GM04503 (cell line): ENCODE measurements at places on chromosomes 11 and 22.

DNA sequence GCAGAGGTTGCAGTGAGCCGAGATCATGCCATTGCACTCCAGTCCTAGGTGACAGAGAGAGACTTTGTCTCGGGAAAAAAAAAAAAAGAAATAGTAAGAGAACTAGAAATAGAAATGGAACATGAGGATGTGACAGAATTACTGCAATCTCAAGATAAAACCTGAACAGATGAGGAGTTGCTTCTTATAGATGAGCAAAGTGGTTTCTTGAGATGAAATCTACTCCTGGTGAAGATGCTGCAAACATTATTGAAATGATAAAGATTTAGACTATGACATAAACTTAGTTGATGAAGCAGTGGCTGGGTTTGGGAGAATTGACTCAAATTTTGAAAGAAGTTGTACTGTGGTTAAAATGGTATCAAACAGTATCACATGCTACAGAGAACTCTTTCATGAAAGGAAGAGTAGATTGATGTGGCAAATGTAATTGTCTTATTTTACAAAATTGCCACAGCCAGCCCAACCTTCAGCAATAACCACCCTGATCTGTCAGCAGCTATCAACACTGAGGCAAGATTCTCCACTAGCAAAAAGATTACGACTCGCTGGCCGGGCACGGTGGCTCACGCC is 13.7 kb downstream of the XNDC1N start:
- DNase-seq: no peak

- DNase-seq: no peak
Observed at GRCh38 chr11:77029829-77030228, 4.4 kb upstream of the B3GNT6 start.

- peak; percentile 61 for DNase-seq
Observed at GRCh38 chr11:1760351-1761109, 3.2 kb downstream of the CTSD start.

GRCh38 chr11:118714816-118715215 is 35.4 kb upstream of the TREH start:
- no peak for DNase-seq

DNA sequence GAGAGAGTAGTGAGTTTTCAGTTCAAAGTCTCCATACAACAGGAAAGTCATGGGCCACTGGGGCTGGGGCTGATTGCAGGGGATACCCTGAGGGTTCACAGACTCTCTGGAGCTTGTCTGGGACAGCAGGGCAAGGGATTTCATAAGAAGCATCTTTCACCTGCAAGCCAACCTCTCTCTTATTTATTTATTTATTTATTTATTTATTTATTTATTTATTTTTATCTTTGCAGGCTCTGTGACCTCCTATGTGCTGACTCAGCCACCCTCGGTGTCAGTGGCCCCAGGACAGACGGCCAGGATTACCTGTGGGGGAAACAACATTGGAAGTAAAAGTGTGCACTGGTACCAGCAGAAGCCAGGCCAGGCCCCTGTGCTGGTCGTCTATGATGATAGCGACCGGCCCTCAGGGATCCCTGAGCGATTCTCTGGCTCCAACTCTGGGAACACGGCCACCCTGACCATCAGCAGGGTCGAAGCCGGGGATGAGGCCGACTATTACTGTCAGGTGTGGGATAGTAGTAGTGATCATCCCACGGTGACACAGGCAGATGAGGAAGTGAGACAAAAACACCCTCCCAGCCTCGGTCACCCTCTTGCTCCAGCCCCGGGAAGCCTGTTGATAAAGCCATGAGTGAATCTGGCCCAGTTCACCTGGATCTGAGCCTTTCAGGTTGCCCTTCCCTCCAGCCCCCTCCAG is 68.4 kb downstream of the GGTLC2 start:
- DNase-seq: no peak

- no peak for DNase-seq
Observed at GRCh38 chr11:122524898-122525297, 130.6 kb upstream of the UBASH3B start.

- DNase-seq: no peak
Observed at GRCh38 chr11:113629562-113629961, 76.5 kb downstream of the TMPRSS5 start.

GRCh38 chr11:117814766-117815261 is 9.7 kb downstream of the FXYD2 start:
- DNase-seq: no peak

- DNase-seq: peak; percentile 32
Observed at GRCh38 chr22:27776650-27776958, 25.0 kb downstream of the MN1 start.

DNA sequence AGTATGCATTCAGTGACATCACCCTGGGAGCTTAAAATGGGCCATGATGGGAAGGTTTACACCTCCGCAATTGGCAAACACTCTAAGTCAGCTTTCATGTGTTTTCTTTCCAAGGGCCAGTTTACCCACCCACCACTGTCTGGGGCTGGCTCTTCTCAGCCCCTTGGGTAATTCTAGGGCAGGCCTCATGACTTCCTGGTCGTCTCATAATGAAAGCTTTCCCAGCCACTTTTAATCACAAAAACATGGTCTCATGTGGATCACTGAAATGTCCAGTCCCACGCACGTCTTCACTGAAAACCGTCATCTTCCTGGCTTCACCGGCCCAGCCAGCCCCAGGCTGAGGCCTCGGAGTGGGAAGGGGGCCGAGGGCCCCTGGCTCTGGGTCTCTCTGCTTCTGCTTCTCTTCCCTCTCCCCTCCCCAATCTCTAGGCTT is 58.5 kb upstream of the ANO1 start:
- no peak for DNase-seq

GRCh38 chr11:117960406-117960805 is 25.8 kb upstream of the IL10RA start:
- DNase-seq: no peak

DNA sequence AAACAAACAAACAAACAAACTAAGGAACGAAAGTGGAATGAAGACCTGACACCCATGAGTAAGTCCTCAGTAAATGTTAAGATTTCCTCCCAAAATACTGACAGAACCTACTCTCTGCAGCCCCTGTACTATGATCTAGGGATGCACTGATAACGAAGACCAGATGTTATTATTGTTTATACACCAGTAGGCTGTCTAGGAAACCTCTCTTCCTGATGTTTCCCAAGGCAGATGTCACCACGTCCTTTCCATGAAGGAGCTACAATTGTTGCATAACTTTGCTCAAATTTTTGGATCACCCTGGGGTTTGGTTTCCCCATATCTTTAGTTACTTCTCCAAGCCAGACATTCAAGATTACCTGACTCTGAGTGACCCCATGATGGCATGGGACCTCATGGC is 340.7 kb downstream of the MIAT start:
- DNase-seq: peak; percentile 5

GRCh38 chr22:40210818-40211217 is 33.1 kb downstream of the TNRC6B start:
- DNase-seq: no peak

DNA sequence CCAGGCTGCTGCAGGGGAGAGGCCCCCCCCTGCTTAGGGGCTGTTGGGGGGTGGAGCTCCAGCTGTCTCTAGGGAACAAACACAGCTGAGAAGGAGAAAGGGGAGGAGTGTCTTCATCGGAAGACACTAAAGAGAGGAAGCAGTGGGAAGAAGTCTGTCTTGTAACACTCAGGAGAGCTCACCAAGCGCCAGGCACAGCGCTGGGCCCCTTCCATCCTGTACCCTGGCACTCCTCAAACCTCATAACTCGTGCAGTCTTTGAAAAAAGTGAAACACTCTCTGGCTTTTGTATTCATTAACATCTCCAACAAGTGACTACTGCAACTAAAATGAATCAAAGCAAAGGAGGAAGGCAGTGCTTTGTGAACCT is 67.4 kb upstream of the PRDM11 start:
- DNase-seq: no peak

- peak; percentile 41 for DNase-seq
Observed at GRCh38 chr11:103682318-103683184, 353.9 kb upstream of the DDI1 start.

GRCh38 chr11:30344085-30344484 is 21.2 kb downstream of the ARL14EP start:
- DNase-seq: no peak

DNA sequence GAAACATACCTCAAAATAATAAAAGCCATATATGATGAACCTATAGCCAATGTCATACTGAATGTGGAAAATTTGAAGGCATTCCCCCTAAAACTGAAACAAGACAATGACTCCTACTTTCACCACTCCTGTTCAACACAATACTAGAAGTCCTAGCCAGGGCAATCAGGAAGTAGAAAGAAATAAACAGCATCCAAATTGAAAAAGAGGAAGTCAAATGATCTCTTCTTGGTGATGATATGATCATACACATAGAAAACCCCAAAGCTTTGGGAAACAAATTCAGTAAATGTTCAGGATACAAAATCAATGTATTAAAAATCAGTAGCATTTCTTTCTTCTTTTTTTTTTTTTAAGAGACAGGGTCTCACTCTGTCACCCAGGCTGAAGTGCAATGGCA is 109.9 kb downstream of the DLG2 start:
- no peak for DNase-seq

DNA sequence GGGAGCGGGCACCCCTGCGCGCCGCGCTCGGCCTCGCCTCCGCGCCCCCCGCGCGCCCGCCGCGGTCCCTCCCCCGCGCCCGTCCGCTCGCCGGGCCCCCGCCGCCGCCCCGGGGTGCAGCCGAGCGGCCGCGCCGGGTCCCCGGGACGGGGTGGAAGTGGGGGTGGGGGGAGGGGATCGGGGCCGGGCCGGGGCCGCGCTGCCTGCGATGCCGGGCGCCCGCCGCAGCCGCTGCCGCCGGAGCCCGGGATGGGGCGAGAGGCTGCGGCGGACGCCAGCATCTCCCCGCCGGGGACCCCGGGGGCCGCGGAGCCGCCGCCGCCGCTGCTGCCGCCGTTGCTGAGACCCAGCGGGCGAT is 365 bp downstream of the MGAT3 start:
- no peak for DNase-seq

GRCh38 chr11:86812322-86812670 is 12.0 kb downstream of the PRSS23 start:
- no peak for DNase-seq

GRCh38 chr22:31148953-31149627 is 8.8 kb upstream of the PLA2G3 start:
- DNase-seq: no peak

DNA sequence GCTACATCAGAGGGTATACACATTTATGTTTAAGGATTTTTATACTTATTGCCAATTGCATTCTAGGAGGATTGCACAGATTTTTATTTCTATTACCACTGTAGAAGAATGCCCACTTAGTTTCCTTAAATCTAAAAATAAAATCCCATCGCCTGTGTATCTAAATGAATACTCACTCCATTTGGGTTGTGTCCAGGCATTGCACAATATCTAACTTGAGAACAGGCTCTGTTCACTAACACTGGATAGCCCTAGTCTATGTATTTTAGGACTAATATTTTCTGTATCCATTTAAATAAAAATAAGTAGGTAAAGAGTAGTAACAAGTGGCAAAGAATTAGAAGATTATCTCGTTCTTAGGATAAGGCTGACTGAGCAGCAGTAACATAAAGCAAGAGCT is 4.1 kb downstream of the C11orf52 start:
- no peak for DNase-seq

GRCh38 chr11:92480499-92480898 is 255.9 kb downstream of the FAT3 start:
- DNase-seq: peak; percentile 1

GRCh38 chr22:43235445-43236409 is 48.8 kb upstream of the TTLL12 start:
- DNase-seq: no peak

DNA sequence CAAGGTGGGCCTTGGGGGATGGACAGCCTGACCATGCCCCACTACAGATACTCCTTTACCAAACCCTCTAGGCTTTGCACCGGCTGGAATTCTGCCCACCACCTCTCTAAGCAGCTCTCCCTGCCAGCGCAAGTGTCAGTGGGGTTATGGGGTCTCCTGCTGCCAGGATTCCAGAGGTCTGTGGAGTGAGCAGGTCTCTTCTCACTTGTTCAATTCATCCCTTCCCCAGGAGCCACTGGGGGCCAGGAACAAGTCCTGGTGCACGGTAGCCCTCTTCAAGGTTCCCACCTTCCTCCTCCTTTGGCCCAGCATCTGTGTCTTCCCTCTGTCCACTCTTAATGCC is 30.5 kb downstream of the CCDC15 start:
- DNase-seq: no peak

GRCh38 chr11:131906963-131907362 is 536.5 kb downstream of the NTM start:
- no peak for DNase-seq

DNA sequence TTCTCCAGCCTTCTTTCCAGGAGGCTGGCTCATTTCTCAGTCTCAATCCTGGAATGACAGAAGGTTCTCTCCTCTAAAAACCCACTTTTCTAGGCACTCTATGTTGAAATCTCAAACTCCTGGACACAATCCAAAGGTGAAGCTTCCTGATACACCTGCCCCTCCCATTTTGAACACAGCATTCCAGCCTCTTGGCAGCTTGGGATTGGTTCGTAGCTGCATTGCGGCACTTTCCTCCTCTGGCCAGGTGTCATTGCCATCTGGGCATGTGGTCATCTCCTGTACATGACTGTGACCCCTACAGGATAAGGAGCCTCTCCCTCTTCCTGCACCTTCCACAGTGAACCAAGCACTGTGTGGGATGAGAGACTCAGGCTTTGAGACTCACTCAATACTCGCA is 230.2 kb upstream of the B3GAT1 start:
- DNase-seq: no peak

DNA sequence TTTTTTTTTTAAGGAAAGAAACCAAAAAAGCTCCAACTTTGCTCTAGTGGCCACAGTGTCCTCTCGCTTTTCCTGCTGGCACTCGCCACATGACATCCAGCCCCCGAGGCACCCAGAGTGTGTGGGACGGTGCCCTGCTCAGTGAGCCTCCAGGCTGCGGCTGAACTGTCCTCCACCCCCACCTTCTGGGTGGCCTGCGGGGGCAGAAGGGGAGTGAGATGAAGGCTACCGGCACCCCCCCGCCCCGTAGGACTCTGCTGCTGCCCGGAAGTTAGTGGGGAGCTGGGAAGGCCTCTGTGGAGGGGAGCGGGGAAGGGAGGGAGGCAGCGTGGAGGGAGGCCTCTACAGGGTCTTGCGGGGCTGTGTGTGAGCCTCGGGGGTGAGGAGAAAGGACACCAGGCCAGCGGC is 264.4 kb downstream of the CTTN start:
- DNase-seq: no peak

- DNase-seq: no peak
Observed at GRCh38 chr11:66457826-66458225, 8.9 kb upstream of the PELI3 start.

DNA sequence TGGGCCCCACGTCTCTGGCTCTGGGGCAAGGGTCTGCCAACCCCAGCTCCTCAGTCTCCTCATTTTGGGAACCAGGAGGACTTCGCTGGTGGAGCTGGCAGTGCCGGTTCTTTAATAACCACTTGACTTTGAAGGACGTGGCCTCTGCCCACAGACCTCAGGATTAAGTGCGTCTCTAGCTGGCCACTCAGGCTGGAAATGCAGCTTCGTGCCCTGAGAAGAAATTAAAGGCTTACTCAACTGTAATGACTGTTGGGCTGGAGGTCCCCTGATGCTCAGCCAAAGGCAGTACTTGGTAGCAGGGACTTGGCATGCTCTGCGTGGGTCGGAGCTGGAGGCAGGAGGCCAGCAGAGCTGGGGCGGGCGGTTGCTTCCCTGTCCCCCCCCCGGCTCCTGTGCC is 16.7 kb upstream of the PARVG start:
- DNase-seq: no peak
